Stimulated activated CD8-positive, alpha-beta memory T cell treated with anti-CD3 and anti-CD28 coated beads, Interleukin-7, amount 100 ng/mL, for 1 hour (primary cell): ENCODE measurements at places on chromosomes 5 and 9.

DNA sequence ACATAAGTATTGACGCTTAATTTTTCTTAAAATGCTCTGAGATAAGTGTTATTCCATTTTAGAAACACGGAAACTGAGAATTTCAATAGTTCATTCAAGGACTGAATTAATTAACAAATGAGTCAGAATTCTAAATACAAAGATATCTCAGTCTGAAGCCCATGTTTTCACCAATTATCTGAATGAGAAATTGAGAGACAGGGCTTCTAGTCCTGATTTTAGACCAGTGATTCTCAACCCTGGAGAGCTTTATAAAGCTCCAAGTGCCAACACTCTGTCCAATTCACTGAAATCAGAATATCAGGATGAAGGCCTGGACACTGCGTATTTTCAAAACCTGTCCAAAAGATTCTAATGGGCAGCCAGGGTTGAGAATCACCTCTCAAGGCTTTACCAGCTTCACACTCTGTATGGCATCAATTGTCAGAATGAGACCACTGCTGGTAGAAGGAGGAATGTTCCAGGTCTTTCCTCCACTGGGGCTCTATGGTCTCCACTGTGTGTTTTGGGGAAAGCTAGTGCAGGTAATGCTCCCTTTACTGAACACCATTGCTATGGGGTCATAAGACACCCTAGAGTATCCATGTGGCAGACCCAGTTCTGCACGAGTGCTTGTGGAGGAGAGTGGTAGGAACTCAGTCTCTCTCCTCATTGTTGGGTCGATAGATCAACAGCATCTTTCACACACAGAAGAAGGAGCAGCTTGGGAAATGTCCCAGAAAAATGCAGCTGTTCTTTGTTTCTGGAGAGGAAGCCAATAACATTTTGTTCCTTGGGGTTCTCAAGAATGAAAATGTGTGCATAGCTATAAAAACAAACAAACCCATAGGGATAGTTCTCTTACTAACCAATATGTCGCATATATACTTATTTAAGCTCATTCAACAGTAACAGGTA is 99.7 kb upstream of the OSMR start:
- no peak for DNase-seq

GRCh38 chr9:83754383-83754977 is 46.7 kb upstream of the UBQLN1 start:
- no peak for DNase-seq

DNA sequence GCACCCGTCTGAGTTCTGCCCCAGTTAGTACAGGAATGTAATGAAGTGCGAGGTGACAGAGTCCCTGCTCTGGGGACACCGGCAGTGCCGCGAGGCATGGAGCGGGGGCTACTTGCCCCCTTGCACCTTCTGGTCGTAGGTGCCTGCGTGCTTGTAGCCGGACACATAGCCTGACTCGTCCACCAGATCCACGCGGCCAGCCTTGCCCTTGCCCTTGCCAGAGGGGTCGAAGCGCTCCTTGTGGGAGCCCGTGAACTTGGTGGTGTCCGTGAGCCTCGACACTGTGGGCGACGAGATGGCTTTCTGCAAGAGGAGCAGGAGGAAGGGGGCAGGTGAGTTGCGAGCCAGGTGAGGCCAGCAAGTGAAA is 28.2 kb downstream of the TPPP start:
- DNase-seq: no peak

DNA sequence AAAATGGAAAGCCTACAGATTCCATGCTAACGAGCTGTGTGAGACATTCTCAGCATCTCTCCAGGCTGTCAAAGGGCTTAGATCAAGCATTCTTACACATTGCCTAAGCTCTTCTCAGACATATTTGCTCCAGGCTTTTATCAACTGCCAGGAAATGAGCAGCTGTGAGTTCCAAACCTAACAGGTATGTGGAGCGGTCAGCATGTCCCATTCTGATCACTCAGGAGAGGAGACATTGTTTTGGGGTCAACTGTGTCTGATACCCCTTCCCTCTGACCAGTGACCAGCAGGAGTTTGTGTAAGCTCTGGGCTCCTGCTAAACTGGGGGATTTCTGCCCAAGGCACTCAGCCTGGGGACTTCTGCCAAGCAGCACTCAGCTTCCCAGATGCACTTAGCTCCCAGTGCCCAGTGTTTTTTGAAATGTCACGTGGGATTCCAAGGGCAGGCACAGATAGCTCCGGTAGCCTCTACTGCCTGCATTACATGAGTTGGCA is 229.1 kb downstream of the SEC61B start:
- no peak for DNase-seq

- DNase-seq: no peak
Measured at GRCh38 chr5:108516785-108517184, 134.9 kb upstream of the FBXL17 start.

DNA sequence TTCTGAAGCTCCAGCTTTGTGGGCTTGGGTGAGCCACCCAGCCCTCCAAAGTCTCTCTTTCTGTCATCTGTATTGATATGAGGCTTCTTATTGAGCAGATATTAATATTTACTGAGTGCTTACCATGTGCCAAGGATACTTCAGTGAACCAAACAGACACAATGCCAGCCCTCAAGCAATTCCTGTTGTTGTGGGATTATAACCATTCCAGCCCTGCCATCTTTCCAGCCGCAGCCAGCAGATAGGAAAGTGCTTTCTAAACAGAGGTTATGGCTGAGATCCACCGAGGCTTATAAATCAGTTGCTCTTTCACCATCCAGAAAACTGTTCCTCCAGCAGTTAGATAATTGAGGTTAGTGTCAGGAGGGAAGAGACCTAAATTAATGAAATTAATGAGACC is 137.7 kb upstream of the ALDH1B1 start:
- no peak for DNase-seq

GRCh38 chr9:117864385-117865057 is 160.3 kb downstream of the TLR4 start:
- no peak for DNase-seq

DNA sequence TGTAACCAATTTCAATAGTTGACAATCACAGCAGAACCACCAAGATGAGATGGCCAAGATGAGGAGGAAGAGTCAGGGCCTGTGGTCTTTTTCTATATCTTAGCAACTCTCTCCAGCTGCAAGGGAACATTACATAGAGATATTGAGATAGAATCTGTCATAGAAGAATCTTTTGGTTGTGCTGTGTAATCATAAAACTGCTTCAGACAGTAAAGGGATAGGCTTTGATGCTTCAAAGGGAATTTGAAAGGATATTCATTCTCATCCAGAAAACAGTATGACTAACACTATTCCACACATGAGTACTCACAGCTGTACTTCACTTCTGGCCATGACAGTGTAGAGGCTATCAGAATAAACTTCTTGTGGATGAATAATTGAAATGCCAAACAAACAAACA is 145.9 kb downstream of the YIPF5 start:
- no peak for DNase-seq

DNA sequence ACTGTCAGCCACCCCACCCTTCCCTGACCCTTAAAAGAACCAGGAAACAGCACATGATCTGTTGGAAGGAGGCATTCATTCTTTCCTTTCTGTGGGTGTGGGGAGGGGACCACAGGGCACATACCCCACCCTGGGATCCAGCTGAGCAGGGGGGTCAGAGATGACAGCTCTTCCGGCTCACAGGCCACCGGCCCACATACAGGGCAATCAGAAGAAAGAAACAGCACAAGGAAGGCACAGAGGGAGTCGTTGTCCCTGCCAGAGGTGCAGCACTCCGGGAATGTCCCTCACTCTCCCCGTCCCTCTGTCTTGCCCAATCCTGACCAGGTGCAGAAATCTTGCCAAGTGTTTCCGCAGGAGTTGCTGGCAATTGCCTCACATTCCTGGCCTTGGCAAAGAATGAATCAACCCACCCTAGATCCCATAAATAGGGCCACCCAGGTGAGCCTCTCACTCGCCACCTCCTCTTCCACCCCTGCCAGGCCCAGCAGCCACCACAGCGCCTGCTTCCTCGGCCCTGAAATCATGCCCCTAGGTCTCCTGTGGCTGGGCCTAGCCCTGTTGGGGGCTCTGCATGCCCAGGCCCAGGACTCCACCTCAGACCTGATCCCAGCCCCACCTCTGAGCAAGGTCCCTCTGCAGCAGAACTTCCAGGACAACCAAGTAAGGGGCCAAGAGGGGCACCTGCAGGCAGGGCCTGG is at the start of gene LCN2:
LCN2 (plus strand) TSS at position 453 of the 701 bp plus-strand sequence; CDS start at position 526, 73 bp downstream.
- DNase-seq: no peak

GRCh38 chr9:76198336-76198735 is 195.9 kb downstream of the RFK start:
- no peak for DNase-seq

DNA sequence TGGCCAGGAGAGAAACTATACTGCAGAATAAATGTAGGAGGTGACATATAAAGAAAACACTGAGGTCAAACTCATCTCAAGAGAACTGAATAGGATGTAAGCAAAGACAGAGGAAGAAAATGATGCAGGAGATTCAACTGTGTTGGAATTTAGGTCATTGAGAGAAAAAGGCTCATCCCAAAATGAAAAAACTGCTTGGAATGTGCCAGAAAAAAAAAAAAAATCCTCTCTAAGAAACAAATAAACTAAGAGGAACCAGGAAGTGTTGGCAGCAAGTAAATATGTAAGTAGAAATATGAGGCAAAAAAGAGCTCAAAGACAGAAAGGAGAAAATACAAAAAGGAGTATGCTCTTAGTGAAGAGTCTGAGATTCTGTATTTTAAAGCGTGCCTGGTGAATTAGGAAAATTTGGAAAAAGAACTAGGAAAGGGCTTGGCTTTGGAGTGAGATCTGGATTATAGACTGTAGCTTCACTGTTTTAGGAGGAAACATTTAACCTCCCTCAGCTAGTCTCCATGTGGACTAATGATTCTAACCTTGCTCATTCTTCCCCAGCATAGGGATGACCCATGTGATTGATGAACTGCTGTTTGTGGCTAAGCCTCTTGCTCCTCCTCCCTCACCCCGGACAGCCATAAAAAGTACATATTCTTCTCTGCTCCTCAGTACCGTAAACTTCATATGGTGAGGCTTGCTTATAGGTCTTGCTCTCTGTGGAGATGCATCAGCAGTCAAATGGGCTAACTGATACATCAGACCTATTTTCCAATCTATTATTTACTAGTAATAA is 185.6 kb upstream of the POU5F2 start:
- no peak for DNase-seq

- DNase-seq: no peak
Measured at GRCh38 chr5:82439750-82440445, 161.7 kb upstream of the RPS23 start.

GRCh38 chr5:2917524-2917923 is 166.0 kb upstream of the IRX2 start:
- DNase-seq: no peak

DNA sequence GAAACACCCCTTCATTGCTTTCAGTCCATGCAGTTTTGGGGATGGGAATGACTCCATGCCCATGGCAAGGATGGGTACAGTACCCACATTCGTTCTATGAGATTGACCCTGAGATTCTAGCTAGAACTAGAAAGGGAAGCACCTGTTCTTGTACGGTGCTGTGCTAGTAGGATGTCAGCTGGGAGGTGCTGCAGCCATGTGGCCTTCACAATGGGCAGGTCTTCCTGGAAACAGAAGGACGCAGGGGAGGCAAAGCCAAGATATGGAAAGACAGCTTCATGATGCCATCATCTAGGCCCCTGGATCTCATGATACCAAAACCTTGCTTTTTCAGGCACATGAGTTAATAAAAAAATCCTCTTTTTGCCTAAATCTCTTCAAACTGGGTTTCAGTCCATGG is 10.5 kb upstream of the FGF1 start:
- DNase-seq: no peak

GRCh38 chr5:1208221-1208742 is 6.9 kb downstream of the SLC6A19 start:
- no peak for DNase-seq

DNA sequence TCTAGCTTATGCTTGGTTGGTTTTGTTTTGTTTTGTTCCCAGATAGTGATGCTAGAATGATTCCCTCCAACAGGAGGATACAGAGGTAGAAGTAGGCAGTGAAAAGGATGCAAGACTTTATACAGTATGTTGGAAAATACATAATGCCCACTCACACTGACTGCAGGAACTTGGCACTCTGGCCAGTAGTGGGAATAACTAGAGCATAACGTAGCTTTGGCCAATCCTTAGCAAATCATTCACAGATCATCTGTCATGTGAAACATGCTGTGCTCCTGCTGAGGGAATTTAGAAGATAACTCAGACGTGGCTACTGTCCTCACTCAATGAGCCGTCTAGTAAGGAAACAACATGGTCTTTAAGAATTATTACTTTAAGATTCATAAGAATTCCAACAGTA is 13.5 kb downstream of the CFAP90 start:
- DNase-seq: no peak

DNA sequence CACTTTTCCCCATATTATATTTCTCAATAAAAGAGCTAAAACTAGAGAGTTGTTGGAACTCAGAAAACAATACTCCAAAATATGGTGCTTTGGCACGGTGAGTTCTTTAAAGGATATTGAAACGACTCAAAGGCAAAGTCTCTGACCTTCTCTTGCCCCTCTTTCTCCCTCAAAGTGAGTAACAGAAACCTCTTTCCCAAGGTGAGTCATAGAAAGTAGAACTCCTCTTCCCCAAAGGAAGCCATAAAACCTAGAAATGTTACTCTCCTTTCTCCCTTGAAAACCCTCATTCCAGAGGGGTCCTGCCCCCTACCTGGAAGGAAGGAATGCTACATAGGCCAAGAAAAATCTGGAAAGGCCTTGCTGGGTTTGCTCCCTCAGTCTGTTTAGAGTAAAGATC is 47.5 kb downstream of the RAPGEF6 start:
- DNase-seq: no peak

DNA sequence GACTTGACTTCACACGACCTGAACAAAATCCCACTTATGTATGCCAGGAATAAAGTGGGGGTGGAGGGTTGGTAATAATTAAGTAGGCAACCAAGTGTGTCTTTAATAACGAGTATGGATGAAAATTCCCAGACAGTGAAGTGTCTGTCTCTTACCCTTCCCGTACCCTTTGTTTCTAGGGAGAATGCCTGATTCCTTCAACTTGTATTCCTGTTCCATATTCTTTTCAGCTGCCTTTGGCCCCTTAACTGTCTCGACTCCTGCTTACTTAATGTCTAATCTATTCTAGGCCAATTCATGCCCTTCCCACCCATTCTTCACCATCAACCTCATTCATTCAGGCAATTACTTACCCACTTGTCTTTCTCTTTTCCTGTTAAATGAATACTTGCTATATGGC is 380.5 kb downstream of the RAB3C start:
- DNase-seq: no peak

- no peak for DNase-seq
Measured at GRCh38 chr5:89471541-89471940, 588.6 kb upstream of the MEF2C start.
